ENCODE measurements at places on chromosomes 7 and 10. TPM values are rescaled to one million over a fixed set of nuclear protein-coding genes. Genes with fewer than 3 reads are reported as not detected.
A peak's percentile ranks its signal among the peaks of the same experiment; 100 is the strongest.

DNA sequence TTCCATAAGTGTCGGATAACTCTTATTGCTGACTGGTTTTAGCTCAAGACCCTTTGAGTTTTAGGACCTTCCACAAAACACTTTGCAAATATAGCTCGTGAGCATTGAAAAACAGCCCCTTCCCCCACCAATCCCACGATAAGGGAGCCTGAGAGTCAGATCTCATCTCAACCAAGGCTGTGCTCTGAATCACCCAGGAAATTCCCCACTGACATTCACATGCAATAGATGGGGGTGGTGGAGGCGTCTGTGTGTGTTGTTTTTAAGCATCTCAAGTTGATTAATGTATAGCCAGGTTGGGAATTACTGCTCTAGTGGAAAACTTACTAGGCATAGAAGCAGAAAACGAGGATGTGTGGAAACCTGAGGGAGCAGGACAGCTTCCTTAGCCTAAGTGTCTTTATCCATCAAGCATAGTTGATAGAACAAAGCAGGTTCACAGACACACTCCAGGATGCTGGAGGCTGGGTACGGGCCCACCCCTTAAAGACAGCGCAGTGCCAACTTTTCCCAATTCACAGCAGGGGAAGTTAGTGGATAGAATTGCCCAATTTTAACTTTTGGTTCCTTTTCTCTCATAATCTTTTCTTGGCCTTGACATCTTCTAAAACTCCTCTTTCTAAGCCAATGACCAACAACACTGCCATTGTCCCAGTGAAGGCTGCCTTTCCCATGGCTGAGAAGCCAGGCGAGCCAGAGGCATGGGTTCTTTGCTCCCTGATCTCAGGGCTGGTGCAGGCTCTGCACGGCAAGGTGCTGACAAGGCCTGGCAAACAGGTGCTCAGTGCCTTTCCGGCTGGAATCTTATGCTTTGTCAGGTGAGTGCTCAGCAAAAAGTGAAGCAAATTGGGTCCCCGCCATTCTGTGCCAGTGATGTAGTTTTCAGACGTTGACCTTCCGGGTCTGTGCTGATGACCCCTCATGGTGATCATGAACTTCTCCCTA lies 98.5 kb upstream of the INSIG1 start:
- peak; percentile 76 for DNase-seq

The MBL2 gene
- total RNA-seq: not detected

The WEE2 gene
- not detected for total RNA-seq

- DNase-seq: no peak
Measured at GRCh38 chr7:101625031-101625791, 3.9 kb downstream of the MYL10 start.

GRCh38 chr10:79139124-79139835 lies 70.5 kb downstream of the ZMIZ1 start:
- no peak for DNase-seq

The OTUD1 gene
- total RNA-seq: 12.8 TPM

- no peak for DNase-seq
Measured at GRCh38 chr7:155523168-155523675, 23.1 kb downstream of the CNPY1 start.

GRCh38 chr10:106573106-106573505 lies 591.4 kb downstream of the SORCS1 start:
- DNase-seq: no peak

DNA sequence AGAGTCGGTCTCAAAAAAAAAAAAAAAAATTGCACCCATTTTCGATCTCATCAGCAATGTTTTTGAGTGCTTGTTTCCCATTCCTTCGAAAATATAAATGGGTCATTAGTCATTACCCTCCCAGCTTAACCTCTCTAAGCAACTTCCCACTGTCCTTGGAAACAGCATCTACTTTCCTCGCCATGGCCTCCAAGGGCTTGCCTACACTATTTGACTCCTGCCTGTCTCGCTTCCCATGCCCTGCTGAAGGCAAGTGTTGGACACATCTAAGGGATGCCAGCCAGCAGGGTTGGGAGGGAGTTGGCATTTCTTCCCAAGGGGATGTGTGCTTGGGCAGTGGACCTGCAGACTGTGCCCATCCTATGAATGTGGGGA lies 12.7 kb upstream of the RHBDD2 start:
- DNase-seq: no peak

The BAMBI gene
- total RNA-seq: 0.31 TPM

The ZNF804B gene
- not detected for total RNA-seq

GRCh38 chr7:100649826-100650565 lies 6.3 kb downstream of the ACTL6B start:
- no peak for DNase-seq
